ENCODE measurements at places on chromosomes 5 and 9. TPM values are rescaled to one million over a fixed set of nuclear protein-coding genes. Genes with fewer than 3 reads are reported as not detected.
A peak's percentile ranks its signal among the peaks of the same experiment; 100 is the strongest.

DNA sequence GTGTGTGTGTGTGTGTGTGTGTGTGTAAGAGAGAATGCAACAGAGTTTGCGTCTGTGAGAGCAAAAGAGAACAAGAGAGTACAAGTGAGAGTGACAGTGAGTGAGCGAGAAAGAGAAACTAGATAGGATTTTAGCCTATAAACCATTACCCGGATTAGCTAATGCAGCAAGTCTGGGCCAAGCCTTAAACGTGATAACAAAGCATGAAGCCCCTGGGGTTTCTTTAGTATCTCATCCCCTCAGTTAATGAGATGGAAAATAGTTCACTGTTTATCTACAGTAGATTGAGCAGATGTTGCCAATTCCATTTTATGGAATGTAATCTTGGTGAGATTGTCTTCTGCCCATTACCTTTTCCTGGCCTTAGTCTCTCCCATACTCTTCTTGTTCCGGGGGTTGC, 114.5 kb downstream of the MAT2B start:
- no peak for DNase-seq

DNA sequence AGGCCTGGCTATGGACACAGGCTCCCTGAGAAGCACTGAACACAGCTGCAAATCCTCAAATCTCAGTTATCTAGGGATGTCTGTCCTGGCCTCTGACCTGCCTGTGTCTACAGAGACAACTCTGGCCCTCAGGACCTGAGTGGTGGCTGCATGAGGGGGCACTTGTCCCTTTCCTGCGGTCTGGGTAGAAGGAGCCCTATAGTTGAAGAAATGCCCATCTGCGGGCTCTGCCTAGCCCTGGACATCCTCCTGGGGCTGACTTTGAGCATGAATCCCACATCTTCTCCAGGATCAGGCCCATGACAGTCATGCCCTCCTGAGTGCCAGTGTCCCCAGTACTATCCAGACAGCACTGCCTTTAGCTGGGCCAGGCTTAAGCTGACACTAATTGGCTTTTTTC, 10.0 kb downstream of the DNAJB5 start:
- DNase-seq = no peak

DNA sequence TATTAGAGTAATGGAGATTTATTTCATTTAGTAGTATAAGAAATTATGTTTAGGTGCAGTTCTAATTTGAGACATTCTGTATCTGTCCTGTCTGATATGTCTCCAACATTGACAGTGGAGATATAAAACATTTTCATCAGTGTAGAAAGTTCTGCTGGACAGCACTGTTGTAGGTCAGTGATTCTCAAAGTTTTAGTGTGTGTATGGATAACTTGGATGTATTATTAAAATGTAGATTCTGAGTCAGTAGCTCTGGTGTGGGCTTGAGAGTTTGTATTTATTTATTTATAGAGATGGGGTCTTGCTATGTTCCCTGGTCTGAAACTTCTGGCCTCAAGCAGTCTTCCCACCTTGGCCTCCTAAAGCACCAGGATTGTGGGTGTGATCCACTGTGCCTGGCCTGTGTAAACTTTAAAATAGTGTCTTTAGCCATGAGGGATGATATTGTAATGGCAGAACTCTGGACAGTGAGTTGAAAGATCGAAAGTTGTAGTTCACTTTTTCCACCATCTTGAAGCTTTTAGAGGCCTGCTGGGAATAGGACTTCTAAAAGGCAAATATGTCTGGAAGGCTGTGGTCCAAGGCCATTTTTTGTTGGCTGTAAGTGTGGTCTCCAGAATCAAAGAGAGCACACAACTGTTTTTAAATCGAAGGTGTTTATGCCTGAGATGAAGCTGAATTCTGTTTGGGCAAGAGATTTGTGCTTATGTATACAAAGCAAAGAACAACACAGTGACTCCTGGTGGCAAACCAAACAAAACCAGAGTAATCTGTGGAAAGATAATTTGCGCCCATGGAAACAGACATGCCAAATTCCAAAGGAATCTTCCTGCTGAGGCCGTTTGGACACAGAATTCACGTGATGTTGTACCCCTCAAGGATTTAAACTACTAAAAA, 12.4 kb downstream of the UBAP1 start:
- DNase-seq = peak; percentile 40

DNA sequence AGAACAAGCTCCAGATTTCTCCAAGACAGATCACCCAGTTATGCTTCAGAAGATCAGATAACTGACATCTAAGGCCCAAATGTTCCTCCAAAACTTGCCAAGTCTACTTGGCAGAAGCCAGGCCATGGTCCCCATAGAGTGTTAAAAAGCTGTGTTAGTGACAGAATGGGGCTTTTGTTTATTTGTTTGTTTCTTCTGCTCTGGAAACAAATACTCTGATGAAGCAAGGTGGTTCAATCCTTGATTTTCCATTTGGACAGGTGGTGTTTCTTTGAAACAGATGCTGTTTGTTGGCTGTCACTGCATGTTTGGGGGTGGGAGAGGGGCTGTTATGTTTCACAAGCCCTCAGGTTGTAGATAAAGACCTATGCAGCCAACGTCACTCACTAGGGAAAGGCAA, 264.0 kb downstream of the FAM114A2 start:
- DNase-seq = no peak

DNA sequence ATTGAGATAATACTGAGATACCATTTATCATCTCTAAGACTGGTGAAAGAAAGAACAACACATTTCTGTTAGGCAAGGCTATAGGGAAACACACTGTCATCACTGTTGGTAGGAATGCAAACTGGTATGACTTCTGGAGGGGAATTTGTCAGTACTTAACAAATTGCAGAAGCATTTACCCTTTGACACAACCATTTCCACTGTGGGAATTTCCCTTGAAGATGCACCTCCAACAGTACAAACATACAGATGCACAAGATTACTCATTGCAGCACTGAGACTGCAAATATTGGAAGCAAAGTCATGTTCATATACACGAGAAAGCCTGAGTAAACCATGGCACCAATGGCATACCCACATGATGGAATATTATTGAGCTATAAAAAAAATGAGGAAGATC, 17.6 kb downstream of the GM2A start:
- no peak for DNase-seq

DNA sequence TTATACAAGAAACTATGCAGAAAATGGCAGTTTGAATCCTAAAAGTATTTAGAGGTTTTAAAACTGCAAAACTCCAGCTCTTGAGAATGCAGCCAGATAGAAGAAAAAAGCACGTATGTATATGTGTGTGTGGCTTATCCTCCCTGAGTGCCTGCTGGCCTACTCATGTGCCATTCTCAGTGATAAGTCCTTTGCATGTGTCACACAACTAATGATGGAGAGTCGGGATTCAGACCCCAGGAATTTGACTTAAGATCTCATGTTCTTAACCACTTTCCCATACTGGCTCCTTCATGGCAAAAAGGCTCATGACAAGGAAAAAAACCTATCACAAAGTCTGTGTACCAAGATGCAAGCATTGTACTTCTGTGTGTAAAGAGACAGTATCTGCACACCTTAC, 26.6 kb downstream of the SMARCA2 start:
- no peak for DNase-seq

- DNase-seq = no peak
Observed at GRCh38 chr5:123035360-123035917, 1.1 kb downstream of the PPIC start.

- peak; percentile 2 for DNase-seq
Observed at GRCh38 chr5:171543148-171543815, 123.8 kb downstream of the FGF18 start.

GRCh38 chr5:143757116-143757515, 54.8 kb upstream of the HMHB1 start:
- DNase-seq = no peak

The NCS1 gene
- total RNA-seq = 70.1 TPM

Data from LHCN-M2 (cell line).